ENCODE measurements at places on chromosomes 3 and 15.

GRCh38 chr3:100759950-100760349 is 50.7 kb downstream of the TFG start:
- no peak for ATAC-seq

- ATAC-seq = peak; percentile 62
These were observed 28.5 kb downstream of the SCG5 start for GRCh38 chr15:32669896-32670611.

DNA sequence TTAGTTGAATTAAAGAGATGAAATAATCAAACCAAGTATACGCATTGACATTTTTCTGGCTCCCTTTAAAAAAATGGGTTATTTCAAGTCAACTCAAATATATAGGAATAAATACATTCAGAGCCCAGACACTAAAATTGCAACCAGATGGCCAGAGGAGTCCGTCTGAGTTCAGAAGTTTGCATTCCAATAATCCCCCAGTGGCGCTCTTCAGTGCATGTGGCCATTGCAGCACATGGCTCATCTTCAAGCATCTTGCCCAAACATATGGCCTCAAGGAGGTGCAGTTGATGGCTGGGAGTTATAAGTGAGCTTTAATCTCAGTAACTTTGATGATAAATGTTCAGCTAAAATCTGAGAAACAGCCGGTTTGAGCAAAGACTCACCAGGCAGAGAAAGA is 295.8 kb upstream of the LRRN1 start:
- ATAC-seq = no peak

GRCh38 chr15:27897481-27897880 is 201.6 kb downstream of the OCA2 start:
- ATAC-seq = no peak

Data from gastroesophageal sphincter (tissue), 4 donors.